ENCODE measurements at places on chromosomes 2 and 18.
A peak's percentile ranks its signal among the peaks of the same experiment; 100 is the strongest.

- no peak for DNase-seq
These were observed 270.5 kb downstream of the ACTR3 start for GRCh38 chr2:114160263-114160981.

GRCh38 chr2:44906972-44907371 lies 34.5 kb upstream of the SIX3 start:
- no peak for DNase-seq

DNA sequence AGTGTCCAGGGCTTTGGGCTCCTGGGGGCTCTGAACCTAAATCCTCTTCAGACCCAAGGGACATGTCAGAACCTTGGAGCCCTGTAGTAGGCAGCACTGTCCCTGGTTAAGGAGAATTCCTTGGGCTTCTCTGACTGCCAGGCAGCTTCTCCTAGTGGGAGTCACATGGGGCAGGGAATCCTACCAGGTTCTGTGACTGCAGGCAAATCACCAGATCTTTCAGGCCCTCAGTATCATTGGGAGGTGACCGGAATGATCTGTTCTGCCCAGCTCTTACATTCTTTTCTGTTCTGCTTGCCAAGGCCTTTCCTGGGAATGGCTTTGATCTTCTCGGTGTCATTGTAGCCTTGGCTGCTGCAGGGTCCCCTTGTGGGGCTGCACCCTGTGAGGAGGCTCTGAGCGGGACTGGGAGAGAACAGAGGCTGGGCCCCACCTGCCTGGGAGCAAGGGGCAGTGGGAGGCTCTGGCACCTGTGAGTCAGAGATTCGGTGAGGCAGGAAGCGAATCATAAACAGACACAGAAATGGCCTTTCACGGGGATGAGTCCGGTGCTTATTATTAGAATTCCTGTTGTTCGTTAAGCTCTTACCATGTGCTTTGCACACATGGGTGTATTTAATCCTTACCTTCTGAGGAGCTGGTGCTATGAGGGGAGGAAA lies 14.1 kb downstream of the CEP68 start:
- peak; percentile 33 for DNase-seq

DNA sequence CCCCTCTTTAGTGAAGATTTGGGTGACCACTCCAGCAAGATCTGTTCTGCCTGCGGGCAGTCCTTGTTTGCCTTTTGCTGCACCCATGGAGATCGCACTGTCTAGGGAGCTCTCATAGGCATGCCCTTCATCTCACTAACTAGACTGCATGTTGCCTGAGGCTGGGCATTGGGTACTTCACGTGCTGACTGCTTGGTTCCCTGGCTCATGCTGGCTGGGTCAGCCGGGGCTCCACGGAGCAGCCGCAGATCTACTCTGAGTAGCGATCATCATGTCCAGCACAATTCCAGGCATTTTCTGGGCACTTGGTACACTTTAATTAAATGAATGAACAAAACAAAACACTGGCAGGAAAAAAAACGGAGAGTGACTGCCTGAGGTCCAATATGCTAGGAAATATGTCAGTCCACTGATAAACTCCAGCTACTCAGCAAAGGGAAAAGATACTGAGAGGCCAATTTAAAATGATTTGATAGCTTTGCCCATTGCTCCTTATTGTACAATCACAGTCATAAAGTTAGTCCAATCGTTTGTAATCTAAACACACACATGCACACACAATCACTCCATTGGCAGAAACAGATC lies 220.3 kb downstream of the C1D start:
- no peak for DNase-seq

DNA sequence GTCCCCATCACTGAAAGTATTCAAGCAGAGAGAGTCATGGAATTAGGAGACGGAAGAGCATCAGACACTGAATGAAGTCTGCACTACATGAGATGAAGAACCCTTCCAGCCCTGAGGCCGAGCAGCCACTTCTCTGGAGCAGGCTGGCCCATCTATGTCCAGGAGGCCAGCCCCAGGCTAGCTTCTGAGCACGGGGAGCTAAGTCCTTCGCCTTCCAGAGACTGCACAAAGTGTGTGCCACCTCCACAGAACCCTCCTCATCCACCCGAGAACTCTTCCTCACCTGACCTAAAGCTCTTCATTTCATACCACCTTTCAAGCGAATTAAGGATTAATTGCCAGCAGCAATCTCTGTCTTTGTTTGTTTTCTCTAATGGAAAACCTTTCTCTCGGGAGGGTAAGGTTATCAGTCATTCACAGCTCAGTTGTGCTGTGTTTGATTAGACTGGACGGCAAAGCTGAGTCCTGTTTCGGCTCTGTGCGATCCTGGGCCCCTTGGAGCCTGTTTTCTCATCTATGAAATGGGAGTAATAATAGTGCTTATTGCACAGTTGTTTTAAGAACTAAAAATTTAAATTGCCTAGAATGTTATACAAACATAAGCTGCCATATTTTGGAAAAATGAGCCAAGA lies 38.0 kb downstream of the SCTR start:
- no peak for DNase-seq

DNA sequence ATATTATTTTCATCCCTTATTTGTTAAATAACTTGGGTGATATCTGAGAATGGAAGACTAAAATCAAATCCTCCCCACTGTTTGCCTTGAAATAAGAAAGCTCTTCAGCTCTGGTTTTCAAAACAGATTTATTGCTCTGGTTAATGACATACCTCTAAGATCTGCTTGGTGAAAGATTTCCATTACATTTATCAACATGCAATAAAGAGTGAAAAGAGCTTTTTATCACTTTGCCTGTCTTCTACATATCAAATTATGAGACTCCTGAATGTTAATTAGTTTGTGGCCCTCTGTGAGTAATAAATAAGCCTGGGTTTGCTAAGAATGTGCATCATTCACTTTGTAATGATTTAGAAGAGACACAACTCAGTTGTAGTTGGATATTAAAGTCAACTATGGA lies 115.7 kb downstream of the PRKRA start:
- no peak for DNase-seq

GRCh38 chr2:224937887-224938286 lies 104.4 kb downstream of the DOCK10 start:
- DNase-seq, result no peak

- DNase-seq, result no peak
These were observed 565.7 kb downstream of the SLC4A3 start for GRCh38 chr2:220192994-220193753.

GRCh38 chr18:58161659-58162058 lies 117.6 kb downstream of the NEDD4L start:
- DNase-seq, result no peak

- DNase-seq, result no peak
These were observed 89.3 kb downstream of the EHBP1 start for GRCh38 chr2:62794791-62795190.

GRCh38 chr2:85702172-85702571 lies 8.0 kb downstream of the GNLY start:
- DNase-seq, result no peak

GRCh38 chr18:40148960-40149359 lies 1806.1 kb upstream of the PIK3C3 start:
- no peak for DNase-seq

DNA sequence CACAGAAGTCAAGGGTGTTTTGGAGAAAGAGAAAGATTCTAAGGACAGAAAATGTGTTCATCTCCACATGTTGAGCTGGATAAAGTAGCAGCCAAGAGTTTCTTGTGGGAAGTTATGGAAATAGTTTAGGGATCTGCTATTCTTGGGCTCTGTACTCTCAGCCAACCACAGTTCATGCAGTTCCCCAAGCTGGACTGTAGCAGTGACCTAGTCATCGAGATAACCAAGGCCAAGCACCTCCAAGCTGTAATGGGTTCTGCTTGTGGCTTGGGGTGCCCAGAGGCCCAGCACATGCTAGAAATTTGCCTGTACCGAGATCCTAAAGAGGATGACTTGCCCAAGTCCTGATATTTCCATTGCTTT lies 91.9 kb upstream of the RASGRP3 start:
- DNase-seq, result no peak

DNA sequence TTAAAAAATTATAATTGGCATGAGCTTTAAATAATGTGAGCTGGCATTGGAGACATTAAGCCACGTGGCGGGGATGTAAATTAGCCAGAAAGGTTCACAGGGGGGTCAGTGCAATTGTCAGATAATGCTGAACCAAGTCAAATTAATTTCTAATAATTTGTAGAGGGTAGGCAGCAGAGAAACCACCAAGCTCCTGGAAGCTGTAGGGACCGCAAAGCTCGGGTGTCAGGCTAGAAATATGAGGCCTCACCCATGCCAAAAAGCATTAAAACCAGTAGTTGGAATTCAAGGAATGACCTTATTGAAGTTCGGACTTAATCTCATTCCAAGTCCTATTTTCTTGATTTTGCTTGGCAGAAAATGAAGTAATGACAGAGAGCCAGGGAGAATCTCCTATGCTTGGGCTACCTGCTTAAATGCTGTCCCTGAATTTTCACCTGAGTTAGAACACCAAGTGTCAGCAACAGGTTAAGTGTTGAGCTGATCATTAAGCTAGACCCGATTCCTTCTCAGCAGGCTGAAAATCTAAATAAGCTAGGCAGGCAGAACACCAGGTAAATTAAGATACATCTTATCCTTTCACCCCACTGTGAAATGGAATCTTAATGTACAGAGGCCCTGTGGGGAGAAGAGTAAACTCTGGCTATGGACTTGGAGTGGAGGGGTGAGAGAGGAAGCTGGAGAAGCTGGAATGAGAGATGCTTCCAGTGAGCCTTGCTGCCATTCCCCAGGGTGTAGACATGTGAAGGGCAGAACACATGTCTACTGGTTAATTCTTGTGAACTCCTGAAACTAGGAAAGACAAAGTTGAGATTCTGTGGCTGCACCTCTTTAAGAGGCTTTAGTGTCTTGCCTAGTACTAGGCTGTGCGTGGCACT lies 520.0 kb downstream of the SLC4A3 start:
- peak; percentile 32 for DNase-seq

- no peak for DNase-seq
These were observed 356.3 kb upstream of the CDH20 start for GRCh38 chr18:60976976-60977375.

- no peak for DNase-seq
These were observed 88.5 kb downstream of the TCF4 start for GRCh38 chr18:55499526-55499925.

DNA sequence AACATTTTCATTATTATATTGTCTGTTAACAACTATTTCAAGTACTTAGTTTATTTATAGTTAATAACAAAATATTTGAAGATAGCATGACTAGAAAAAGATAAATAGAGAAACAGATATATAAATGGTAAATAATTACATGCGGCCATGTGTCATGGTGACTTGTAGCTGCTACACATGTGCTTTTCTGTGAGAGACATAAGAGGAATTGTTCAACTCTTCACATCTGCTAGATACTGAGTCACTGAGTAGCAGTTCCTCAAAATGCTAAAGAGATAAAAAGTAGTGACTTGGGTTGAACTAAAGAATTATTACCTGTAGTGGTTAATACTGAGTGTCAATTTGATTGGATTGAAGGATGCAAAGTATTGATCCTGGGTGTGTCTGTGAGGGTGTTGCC lies 37.5 kb upstream of the SCN9A start:
- no peak for DNase-seq

GRCh38 chr2:70779491-70779890 lies 11.0 kb downstream of the FIGLA start:
- DNase-seq, result no peak

- DNase-seq, result peak; percentile 88
These were observed 16.6 kb upstream of the PIK3C3 start for GRCh38 chr18:41938445-41938844.

DNA sequence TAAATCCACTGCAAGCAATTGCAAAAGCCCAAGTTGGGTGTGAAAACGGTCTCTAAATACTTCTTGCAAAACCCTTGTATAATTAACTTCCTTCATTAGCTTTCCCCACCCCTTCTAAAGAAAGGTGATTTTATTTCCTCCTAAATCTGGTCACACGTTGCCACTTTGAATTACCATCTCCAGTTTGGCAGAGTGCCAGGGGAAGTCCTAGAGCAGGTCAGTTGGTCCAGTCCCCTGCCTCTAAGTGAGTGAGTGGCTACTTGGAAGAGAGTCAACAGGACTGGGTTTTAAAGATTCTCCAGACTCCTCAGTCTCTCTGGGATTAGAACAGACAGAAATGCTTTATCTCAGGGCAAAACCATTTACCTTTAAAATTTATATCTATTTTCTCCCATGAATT lies 18.7 kb upstream of the LYPD6B start:
- DNase-seq, result no peak

GRCh38 chr18:77300579-77300978 lies 50.9 kb downstream of the GALR1 start:
- DNase-seq, result no peak

DNA sequence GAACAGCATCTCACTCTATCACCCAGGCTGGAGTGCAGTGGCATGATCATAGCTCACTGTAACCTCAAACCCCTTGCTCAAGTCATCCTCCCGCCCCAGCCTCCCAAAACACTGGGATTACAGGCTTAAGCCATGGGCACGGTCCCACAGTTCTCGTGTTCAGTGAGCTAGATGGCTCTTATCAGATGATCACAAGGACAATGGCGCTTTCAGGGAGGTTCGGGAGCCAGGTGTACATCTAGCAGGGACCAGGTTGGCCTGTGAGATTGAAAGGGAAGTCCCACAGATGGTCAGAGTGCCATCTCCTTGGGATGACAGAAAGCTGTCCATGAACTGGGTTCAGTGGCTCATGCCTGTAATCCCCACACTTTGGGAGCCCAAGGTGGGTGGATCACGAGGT lies 14.1 kb upstream of the FHOD3 start:
- DNase-seq, result no peak

DNA sequence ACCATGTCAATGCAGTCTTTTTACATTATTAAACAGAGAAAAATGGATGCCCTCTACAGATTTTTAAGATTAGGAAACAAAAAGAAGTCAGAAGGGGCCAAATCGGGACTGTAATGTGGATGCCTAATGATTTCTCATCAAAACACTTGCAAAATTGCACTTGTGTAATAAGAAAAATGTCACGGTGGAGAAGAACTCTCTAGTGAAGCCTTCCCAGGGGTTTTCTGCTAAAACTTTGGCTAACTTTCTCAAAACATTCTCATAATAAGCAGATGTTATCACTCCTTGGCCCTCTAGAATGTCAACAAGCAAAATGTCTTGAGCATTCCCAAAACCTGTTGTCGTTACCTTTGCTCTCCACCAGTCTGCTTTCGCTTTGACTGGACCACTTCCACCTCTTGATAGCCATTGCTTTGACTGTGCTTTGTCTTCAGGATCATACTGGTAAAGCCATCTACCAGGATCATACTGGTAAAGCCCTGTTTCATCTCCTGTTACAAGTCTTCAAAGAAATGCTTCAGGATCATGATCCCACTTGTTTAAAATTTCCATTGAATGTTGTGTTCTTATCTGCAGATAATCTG lies 226.8 kb downstream of the TNS1 start:
- DNase-seq, result no peak

GRCh38 chr2:133674433-133675331 lies 106.4 kb upstream of the NCKAP5 start:
- DNase-seq, result peak; percentile 81

GRCh38 chr2:189128970-189129369 lies 50.6 kb downstream of the COL5A2 start:
- DNase-seq, result no peak
